ENCODE measurements at places on chromosomes 11 and 22. TPM values are rescaled to one million over a fixed set of nuclear protein-coding genes. Genes with fewer than 3 reads are reported as not detected.

- no peaks in the 10 kb centered on the region for H3K27me3 ChIP-seq
- H3K27ac ChIP-seq = peak overlapping the region; percentile 65
- H3K36me3 ChIP-seq = no peaks in the 10 kb centered on the region
These were observed 59.2 kb downstream of the TRIM44 start for GRCh38 chr11:35721651-35722282.

Gene IGLL1
- polyA plus RNA-seq = not detected

- H3K36me3 ChIP-seq = no peaks in the 10 kb centered on the region
- H3K27ac ChIP-seq = no peak overlapping the region
- no peak overlapping the region for H3K4me3 ChIP-seq
- no peak for DNase-seq
These were observed 385.1 kb downstream of the LRRC4C start for GRCh38 chr11:41074318-41074717.

DNA sequence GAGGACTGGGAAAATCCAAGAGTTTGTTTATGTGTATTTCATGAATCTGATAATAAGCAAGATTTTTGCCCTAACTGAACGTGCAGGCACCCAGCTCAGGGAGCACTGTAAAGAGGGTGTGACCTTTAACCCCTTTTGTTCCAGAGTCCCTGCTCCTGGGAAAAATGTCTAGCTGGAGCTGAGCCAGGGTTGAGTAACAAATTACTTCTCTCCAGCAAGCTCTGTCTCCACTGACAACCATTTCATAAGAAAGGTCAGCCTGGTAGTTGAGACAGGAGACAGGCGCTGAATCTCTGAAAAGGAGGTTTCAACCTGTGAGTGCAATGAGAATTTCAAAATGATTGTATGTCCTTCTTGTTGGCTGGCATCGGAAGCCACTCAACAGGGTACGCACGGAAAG lies 156.4 kb upstream of the NARS2 start:
- DNase-seq = no peak
- H3K4me3 ChIP-seq = no peak overlapping the region
- H3K4me1 ChIP-seq = no peaks in the 10 kb centered on the region
- no peaks in the 10 kb centered on the region for H3K27me3 ChIP-seq
- no peaks in the 10 kb centered on the region for H3K36me3 ChIP-seq

Gene SLC22A12
- polyA plus RNA-seq = not detected

- H3K4me3 ChIP-seq = no peak overlapping the region
- H3K27me3 ChIP-seq = no peaks in the 10 kb centered on the region
- DNase-seq = no peak
- H3K27ac ChIP-seq = no peak overlapping the region
- H3K4me1 ChIP-seq = no peaks in the 10 kb centered on the region
These were observed 37.1 kb upstream of the ANO1 start for GRCh38 chr11:70040869-70041501.

Gene TMEM86A
- polyA plus RNA-seq = not detected

DNA sequence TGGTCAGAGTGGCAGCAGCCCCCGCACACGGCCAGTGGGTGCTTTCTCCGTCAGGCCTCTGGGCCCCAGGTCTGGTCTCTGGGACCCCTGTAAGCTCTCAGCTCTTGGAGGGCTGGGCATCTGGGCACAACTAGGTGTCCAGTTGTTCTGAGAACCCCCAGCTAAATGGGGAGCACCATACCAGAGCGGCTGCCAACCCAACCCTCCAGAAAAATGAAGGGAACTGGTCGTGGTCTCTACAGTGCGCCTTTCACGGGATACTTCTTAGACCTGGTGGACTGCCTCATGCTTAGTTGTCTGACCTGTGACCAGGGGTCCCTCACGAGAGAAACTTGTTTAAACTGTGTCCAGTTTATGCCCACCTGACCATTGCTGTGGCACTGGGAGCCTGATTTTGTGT lies 104.9 kb downstream of the BCR start:
- DNase-seq = no peak
- H3K4me1 ChIP-seq = peaks cover 11% of the 10 kb centered on the region
- no peak overlapping the region for H3K27ac ChIP-seq
- H3K27me3 ChIP-seq = no peaks in the 10 kb centered on the region
- H3K4me3 ChIP-seq = no peak overlapping the region

GRCh38 chr11:45737056-45737455 lies 67.9 kb upstream of the SLC35C1 start:
- no peak overlapping the region for H3K27ac ChIP-seq
- no peak for DNase-seq
- H3K36me3 ChIP-seq = no peaks in the 10 kb centered on the region
- no peaks in the 10 kb centered on the region for H3K4me1 ChIP-seq
- no peaks in the 10 kb centered on the region for H3K27me3 ChIP-seq
- no peak overlapping the region for H3K4me3 ChIP-seq

Gene ANGPTL5
- not detected for polyA plus RNA-seq

GRCh38 chr11:131278472-131278871 lies 91.9 kb upstream of the NTM start:
- DNase-seq = no peak
- H3K27me3 ChIP-seq = no peaks in the 10 kb centered on the region
- no peaks in the 10 kb centered on the region for H3K4me1 ChIP-seq
- no peak overlapping the region for H3K27ac ChIP-seq
- H3K36me3 ChIP-seq = no peaks in the 10 kb centered on the region

DNA sequence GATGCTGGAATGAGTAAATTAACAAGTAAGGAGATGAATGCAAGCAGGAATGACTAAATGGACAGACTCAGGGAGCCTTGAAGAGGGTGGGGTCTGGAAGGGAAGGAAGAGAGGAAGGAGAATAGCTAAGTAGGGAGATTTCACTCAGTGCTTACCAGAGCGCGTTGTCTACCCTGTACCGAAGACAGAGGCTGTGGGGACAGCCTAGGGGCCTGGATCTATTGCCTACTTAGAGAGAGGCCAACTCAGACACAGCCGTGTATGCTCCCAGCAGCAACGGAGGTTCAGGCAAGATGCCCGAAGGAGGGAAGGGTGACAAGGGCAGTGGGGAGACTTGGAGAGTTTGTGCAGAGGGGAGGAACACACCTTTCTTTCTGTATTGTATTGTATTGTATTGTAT lies at the start of gene FOLR2:
TSS of gene FOLR2 (plus strand) at position 157 of the 400 bp plus-strand sequence. CDS start 1,791 bp downstream, outside the sequence.
- H3K27ac ChIP-seq = no peak within 1 kb of the TSS
- H3K4me1 ChIP-seq = peaks cover 7% of the 10 kb centered on the region
- H3K36me3 ChIP-seq = no peaks in the 10 kb centered on the region
- H3K27me3 ChIP-seq = no peaks in the 10 kb centered on the region
- DNase-seq = no peak
- no peak within 1 kb of the TSS for H3K4me3 ChIP-seq

DNA sequence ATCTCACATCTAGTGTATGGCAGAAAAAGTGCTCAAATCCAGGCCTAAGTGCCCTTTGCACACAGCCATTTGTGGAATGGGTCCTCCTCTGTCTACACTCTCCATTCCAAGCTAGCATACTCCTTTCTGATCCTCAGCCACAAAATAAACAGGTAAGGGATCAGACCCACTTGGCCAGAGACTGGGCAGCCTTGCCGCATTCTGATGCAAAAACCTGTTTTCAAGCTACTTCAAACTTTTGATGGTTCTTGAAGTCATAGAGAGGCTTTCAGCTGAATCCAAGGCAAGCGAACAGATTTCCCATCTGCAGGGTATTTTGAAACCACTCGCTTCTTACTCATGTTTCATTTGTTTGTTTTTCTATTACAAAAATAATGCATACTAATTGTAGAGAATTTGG lies 136.6 kb upstream of the NAV2 start:
- H3K36me3 ChIP-seq = no peaks in the 10 kb centered on the region
- no peaks in the 10 kb centered on the region for H3K4me1 ChIP-seq
- no peak overlapping the region for H3K27ac ChIP-seq
- no peak overlapping the region for H3K4me3 ChIP-seq
- no peaks in the 10 kb centered on the region for H3K27me3 ChIP-seq
- no peak for DNase-seq

- H3K4me3 ChIP-seq = no peak overlapping the region
- H3K36me3 ChIP-seq = no peaks in the 10 kb centered on the region
- no peak overlapping the region for H3K27ac ChIP-seq
- no peaks in the 10 kb centered on the region for H3K27me3 ChIP-seq
- no peaks in the 10 kb centered on the region for H3K4me1 ChIP-seq
- no peak for DNase-seq
These were observed 613.3 kb downstream of the TBC1D22A start for GRCh38 chr22:47375621-47376321.

Gene TRIM29
- 0.26 TPM for polyA plus RNA-seq
